ENCODE measurements at places on chromosomes 2 and 18. TPM values are rescaled to one million over a fixed set of nuclear protein-coding genes. Genes with fewer than 3 reads are reported as not detected.

The HOXD9 gene
- 36.5 TPM for total RNA-seq

GRCh38 chr2:9736021-9736420, 105.2 kb upstream of the YWHAQ start:
- no peak for DNase-seq

DNA sequence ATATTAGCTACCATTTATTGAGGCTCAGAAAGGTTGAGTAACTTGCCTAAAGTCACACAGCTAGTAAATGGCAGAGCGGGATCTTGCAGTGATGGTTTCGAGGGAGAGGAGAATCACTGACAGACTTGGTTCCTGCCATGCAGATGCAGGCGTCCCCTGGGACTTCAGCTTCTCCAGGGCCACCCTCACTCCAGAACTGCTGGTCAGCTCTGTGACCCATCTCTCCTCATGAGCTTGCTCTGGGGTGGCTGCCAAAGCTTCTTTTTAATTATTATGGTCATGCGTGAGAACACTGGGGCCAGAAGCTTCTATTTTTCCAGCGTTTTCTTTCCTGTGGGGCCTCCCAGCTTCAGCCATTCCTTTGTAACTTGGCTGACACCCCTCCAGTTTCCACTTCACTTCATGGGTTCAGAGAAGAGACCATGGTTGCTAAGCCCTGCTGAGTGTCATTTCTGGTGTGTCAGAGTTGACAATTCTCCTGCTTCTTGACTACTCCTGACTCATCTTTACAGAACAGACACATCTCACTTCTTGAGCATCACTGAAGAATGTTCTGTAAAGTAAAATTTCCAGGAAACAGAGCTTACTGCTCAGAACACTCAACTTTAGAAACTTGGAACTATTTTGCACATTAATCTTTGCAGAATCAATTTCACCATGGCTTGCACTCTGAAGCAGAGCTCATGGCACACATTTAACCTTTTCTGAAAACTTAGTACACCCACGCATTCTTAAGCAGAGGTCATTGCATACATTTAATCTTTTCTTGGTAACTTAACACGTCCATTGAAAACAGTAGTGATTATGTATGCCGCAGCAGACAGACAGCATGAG, 70.4 kb downstream of the IL1R2 start:
- DNase-seq, result peak; percentile 60

DNA sequence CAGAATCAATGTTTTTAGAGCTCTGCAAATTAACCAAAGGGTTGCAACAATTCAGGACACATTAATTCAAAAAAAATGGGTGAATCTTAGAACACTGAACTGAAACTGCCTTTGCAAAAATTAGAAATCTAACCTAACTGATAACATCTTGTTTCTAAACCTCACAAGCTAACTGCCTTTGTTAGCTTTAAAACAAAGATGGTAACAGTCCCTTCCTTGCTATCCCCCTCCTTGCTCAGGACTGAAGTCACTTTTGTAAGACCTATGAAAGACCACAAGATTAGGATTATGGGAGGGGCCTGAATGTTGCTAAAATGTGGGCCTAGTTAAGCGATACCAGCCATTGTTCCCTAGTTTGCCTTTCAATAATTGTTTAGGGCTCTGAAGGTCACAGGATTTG, 44.9 kb upstream of the LONRF2 start:
- DNase-seq, result no peak

DNA sequence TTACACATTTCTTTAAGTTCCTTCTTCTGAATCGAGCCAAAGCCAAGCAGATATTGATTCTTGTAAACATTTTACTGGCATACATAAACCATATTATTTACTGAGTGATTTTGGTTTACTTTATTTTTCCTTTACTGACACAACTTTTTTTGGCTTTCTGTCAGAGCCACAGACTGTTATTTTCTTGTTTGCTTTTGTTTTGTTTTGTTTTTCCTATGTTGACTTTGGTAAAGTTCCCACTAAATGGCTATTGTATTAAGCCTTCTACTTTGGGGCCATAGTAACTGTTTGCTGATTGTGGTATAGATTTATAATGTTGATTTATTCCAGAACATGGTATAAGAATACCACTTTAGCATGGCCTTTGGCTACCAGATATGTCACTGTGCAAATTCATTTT, 419.4 kb downstream of the DCDC2C start:
- DNase-seq, result no peak
